ENCODE measurements at places on chromosomes 3 and 15.

- no peak for DNase-seq
Observed at GRCh38 chr15:39194106-39194830, 386.6 kb upstream of the THBS1 start.

- peak; percentile 86 for DNase-seq
Observed at GRCh38 chr3:183306798-183307671, 54.0 kb downstream of the B3GNT5 start.

GRCh38 chr15:89121414-89121813, 33.2 kb downstream of the ABHD2 start:
- peak; percentile 13 for DNase-seq

DNA sequence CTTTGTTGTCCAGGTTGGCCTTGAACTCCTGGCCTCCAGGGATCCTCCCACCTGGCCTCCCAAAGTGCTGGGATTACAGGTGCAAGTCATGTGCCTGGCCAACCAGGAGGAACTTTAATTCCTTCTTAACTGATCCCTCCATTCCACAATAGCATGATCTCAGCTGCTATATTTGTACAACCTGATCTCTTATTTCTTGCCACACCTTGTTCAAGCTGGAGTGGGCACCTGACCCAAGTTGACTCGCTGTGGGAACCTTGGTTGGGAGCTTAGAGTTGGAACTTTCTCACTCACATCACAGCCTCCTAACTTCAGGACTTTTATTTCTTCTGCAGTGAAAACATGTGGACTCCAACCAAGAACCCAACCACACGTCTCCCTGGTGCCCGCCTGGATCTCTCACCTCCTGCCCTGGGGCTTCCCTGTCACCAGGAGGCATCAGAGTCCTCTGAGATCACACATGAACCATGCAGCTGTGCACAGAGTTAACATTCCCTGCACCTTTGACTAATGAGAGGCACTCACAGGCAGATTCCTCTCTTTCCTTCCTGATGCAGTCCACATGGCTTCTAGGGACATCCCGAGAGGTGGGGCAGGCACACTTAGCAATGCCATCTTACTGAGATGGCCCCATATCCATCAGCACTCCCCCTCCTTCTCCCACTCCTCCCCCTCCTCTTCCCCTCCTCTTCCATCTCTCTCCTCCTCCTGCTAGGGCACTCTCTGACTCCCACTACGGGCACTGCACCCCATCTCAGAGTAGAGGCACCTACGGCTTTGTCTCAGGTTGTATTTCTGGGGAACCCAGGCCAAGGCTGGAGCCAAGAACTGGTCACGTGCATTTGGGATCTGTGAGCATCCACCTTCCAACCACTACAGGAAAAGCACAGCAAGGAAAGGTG, 9.7 kb upstream of the CYFIP1 start:
- no peak for DNase-seq

- no peak for DNase-seq
Observed at GRCh38 chr3:113255100-113255853, 43.9 kb downstream of the BOC start.

DNA sequence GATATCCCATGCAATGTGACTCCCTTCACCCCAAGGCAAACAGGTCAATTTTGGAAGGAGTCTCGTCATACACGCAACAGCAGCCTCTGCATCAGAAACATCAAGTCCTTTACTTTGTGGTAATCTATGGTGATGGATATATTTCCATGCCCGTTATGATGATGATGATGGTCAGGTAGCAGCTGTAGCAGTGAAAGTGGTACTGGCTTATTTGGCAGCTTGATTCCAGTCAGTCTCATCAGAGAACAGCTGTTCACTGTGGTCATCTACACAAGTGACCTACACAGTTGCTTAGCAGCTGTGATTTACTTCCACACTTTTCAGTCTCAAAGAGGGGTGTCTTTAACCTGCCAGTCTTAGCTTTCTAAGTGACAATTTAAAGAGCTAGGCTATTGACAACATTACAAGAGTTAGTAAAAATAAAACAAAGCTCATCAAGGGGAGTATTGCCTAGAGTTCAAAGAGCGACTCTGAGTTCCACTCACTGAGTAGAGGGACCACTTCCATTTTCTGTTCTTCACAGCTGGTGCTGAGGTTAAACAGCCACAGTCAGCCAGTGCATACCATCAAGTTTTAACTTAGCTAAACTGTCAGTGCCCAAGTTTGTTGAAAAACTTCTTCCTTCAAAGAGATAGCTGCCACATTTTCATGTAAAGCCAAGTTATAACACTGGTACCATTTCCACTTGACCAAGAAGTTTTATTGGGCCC, 587.4 kb upstream of the KCNMB2 start:
- DNase-seq = no peak

DNA sequence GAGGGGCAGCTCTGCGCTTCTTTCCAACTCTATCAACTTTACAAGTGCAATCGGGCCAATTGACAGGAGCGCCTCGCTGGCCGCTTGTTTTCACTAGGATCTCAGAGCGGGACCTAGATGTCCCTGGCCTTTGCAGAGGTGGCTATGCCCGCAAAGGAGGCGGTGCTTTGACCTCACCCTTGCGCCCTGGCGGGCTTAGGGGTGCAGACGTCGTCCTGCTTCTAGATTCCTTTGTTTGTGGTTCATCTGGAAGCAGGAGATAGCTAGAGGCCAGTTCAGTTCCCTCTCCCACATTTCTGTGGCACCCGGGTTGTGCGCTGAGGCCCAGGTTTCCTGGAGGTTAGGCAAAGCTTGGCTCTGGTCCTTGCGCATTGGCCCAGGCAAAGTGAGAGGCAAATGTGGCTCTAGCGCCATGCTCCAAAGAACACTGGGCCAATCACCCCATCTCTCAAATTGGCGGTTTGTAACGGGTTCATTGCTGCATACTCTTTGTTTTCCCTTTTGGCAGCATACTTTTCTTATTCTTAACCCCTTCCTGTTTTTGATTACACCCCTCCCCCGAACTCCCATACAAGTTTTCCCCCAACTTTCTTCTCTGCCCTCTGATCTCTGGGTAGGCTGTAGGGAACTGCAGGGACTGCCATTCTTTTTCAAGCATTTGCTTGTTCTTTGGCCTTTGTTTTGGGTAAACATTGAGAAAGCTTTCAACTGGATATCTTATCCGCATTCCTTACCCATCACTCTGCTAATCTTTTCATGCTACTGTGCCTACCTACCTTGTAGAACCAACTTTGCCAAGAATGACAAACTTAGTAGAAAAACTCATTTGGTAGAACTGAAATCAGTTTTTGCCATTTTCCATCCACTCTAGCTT, 1.4 kb downstream of the PPM1L start:
- no peak for DNase-seq

DNA sequence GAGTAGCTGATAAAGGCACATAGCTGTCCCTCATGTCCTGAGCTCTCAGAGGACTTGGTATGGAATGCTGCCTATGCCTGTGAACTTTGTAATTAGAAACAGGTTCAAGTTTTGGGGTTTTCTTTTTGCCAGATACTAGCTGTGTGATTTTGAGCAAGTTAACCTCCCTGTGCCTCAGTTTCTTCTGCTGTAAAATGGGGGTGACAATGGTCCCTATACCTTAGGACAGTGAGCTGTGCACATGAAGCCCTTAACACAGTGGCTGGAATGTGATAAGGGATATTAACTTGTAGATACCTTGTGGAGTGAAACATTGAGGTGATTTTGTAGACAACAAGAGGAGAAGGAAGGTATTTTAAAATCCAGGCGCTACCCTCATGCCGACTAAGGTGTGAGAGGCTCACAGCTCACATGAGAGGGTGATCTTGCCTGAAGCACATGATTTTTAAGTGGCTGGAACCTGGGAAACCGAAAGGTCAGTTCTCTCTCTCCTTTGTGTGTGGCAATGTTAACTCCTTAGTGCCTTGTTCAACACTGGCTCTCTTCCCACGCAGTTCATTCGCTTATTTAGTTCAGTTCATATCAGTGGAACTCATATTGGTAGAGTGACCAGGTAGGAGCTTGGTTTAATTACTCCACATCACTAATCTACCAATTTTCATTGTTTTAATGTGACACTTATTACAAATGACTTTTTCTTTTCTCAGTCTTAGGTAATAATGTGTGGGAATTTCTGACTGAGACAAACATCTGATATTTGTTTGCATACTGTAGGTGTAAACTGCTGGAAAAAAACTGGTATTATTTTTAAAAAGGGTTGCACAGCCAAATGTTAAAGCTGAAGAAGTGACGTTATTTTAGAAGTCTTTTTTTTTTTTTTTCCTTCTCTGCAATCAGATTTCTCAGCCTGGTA, 236.2 kb downstream of the ITPR1 start:
- peak; percentile 38 for DNase-seq

DNA sequence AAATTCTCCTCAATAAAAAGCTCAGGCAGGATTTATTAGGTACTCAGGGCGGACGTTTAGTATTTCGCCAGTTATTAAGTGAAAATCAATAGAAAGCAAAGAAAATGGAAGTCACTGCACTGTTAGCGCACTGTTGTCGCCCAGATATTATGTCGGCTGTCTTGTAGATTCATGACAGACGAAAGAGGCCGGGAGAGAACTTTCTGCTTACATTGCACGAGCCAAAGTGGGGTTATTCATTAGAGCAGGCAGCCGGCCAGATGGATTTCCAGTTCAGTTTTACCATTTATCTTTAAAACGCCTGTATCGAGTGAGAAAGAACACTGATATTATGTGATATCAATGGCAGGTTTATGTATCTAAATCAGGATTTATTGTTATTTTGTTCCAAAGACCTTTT, 866.0 kb upstream of the NR2F2 start:
- DNase-seq = no peak

GRCh38 chr3:128970740-128971047, 23.2 kb downstream of the CFAP92 start:
- DNase-seq = no peak

- no peak for DNase-seq
Observed at GRCh38 chr3:115403786-115404185, 219.5 kb upstream of the GAP43 start.

DNA sequence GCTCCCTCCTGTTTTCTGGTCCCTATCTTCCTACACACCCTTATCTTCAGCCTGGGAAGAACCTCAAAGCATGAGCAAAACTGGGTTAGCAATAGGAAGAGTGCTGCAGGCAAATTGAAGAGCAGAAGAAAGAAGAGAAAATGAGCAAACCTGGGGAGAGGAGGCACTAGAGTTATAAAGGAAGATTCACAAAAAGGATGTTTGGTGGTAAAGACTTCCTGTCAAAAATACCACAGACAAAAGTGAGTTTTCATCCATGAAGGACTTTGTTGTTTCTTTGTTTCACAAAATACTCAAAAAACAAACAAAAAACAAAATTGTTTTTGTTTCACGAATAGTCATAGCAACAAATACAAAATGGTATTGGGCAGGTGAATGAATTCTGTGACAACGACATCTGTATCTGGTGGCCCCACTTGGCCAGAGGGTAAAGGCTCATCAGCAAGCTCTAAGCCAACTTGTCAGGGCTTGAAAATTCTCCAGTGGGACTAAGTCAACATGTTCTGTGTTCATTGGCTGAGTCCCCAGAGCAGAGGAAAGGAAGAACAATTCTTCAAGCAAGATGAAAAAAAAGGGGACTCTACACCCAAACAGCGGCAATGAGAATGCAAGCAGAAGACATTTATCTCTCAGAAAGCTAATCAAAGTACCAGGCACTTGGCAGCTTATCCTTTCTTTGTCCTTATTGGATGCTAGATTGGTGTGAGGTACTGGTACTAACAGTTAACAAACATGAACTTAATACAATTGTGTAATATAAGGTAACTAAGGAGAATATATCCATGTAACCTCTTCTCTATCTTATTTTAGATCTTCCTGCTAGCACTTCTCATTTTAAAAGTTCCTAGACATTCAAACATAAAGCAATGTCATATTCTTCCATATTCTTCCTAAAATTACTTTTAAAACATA, 9.7 kb downstream of the ATP8B4 start:
- DNase-seq = peak; percentile 21

- no peak for DNase-seq
Observed at GRCh38 chr15:29731865-29732264, 90.4 kb downstream of the TJP1 start.

GRCh38 chr3:22971497-22971896, 231.6 kb upstream of the UBE2E2 start:
- DNase-seq = no peak

GRCh38 chr3:142889212-142890014, 530 bp upstream of the PCOLCE2 start:
- DNase-seq = no peak

GRCh38 chr3:32948625-32949445, 2.6 kb upstream of the CCR4 start:
- peak; percentile 86 for DNase-seq

DNA sequence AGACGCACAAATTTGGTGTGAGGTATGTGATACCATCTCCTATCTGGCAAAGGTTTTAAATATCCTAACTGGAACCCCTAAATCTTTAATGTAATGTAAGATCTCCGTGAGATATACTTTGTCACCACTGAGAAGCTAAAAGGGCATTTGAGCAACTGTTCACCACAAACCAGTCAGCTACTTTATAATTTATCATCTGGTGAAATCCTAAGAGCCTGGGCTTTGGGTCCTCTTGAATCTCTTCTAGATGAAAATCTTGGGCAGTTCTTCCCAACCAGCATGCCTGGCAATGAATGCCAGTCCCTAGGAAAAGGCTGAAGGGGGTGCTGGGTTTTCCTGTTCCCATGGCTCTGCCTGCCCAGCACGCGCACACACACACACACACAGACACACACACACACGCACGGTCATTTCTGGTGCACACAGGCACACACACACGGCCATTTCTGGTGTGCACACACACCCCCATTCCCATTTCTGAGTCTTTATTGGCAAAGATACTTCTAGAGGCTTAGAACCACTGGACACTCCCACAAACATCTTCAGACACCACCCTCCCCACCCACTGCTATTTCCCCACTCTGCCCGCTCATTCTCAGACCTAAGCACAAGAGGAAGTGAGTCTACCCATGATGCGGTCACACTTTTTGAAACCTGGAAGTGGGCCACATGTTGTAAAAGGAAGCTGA, 72.6 kb downstream of the MYO1E start:
- peak; percentile 68 for DNase-seq

DNA sequence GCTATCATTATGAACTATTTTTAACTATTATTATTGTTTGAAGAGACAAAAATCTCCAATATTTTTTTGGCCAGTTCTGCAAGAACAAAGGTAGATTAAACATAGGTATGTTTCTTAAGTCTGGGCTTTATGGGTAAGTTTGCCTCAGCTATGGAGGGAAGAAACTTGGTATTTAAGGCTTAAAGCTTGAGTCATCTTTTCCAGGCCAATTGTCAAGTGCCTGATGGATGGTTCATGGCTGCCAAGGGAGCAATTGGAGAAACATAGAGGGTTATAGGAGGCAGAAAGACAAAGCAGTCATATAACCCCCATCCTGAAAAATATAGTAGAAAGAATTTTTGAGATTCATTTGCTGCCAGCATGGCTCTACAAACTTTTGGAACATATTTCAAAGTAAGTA, 7.2 kb upstream of the STAC start:
- DNase-seq = no peak

GRCh38 chr3:150599611-150600297, 3.4 kb upstream of the SELENOT start:
- no peak for DNase-seq

GRCh38 chr3:905217-905616, 187.6 kb upstream of the CNTN6 start:
- no peak for DNase-seq

GRCh38 chr3:188978421-188979171, 193.2 kb upstream of the TPRG1 start:
- DNase-seq = no peak

Measured in NCI-H2029 (cell line).